ENCODE measurements at places on chromosomes 11 and 22.
A peak's percentile ranks its signal among the peaks of the same experiment; 100 is the strongest.

DNA sequence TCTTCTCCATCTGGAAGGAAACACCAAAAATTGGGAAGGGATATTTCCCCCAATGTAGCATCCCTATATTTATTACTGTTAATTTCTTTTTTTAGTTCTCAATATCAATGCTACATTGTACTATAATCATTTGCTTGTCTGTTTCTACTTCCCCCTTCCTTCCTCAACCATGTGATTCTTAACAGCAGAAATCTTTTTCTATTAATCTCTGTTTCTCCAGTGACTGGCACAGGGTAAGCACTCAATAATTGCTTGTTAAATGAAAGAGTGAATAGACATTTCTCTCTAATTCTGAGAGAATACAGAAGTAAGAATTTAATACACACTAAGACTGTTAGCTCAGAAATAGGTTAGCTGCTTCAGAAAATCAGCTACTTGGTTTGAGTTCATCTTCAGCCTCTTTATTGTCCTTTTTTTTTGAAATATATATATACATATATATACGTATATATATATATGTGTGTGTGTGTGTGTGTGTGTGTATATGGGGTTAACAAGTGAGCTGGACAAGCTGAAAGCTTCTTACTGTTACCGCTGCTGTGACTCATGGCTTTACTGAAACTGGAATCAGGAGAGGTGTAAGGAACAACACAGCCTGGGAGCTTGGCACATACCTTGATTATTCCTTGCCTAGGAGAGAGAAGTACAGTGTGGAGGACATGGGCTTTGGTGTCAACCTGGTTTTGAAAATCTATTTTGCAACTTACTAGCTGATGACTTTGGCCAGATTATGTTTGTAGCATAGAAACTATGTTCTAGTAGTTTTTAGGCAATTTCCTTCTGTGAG is 26.2 kb upstream of the PDE3B start:
- DNase-seq: no peak

DNA sequence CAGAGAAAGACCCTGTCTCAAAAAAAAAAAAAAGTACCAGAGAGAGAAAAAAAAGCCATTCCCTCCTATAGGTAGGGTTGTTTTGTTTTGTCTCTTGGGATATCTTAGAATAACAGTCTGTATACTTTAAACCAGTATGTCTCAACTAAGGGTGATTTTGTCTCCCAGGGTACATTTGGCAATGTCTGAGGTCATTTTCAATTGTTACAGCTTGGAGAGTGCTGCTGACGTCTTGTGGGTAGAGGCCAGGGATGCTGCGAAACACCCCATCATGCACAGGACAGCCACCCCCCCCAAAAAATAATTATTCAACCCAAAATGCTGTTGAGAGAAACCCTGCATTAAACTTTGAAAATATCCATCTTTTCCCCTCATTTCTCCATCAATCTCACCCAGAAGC is 56.1 kb upstream of the CRTAM start:
- no peak for DNase-seq

DNA sequence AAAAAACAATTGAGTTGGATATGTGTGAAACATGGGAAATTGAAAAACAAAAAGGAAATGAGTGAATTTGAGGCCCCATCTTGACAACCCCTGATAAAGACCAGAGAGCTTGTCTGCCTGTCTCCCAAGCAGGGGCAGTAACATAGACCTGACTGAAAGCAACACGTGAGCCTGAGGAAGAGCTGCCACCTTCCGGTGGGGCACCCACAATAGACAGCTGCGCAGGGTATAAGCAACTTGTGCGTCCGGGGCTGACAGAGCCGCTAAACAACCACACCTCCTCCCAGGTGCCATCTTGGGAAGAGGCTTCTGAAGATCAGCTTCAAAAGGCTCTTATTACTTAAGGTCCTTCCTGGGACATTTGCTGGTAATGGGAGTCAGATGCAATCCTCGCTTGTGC is 166.8 kb downstream of the NTM start:
- no peak for DNase-seq

- DNase-seq: no peak
These were observed 106.6 kb downstream of the DYNC2H1 start for GRCh38 chr11:103215812-103216211.

DNA sequence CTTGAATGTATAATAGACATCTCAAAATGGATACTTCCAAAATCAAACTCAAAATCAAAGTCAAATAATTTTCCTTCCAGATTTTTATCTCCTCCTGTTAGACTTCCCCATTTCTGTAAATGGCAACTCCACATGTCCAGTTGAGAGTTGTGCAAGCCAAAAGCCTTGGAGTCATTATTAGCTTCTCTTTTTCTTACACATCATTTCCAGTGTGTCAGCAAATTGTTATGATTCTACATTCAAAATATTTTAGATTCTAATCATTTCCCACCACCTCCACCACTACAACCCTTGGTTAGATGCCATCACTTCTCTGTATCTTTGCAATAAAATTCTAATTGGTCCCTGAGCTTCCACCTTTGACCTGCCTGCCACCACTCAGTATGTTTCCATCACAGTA is 155.7 kb downstream of the CNTN5 start:
- DNase-seq: no peak

DNA sequence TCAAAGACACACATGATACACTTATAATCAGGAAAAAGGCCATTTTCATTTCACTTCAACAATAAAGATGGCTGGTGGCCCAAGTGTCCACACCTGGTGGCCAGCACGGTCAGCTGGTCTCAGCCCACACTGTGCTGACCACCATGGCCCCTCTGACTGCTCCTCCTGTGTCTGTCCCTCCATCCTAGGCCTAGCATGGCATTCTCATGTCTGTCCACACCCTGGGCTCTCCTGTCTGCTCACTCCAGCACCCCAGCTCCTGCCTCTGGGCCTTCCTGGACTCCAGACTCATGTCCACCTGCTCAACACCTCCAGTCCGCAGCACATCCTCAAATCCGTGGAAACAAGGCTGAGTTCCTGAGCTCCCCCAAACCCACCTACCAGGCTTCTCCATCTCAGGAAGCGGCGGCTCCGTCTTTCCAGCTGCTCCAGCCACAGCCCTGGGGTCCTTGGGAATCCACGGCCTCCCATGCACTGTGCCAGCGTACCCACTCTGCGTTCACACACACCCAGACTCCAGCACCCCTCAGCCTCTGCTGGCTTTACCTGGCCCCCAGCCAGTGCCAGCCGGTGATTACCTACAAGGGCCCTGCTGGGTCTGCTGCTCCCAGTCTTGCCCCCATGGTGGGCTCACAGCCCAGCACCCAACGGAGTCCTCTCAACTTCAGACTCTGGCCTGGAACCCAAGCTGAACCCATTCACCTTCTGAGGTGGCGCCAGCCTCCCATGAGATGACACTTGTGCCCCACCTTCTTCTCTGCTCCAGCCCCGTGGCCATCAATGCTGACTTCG is 13.9 kb downstream of the SIRT3 start:
- no peak for DNase-seq

- no peak for DNase-seq
These were observed 37.4 kb downstream of the KCNQ1 start for GRCh38 chr11:2482204-2482603.

DNA sequence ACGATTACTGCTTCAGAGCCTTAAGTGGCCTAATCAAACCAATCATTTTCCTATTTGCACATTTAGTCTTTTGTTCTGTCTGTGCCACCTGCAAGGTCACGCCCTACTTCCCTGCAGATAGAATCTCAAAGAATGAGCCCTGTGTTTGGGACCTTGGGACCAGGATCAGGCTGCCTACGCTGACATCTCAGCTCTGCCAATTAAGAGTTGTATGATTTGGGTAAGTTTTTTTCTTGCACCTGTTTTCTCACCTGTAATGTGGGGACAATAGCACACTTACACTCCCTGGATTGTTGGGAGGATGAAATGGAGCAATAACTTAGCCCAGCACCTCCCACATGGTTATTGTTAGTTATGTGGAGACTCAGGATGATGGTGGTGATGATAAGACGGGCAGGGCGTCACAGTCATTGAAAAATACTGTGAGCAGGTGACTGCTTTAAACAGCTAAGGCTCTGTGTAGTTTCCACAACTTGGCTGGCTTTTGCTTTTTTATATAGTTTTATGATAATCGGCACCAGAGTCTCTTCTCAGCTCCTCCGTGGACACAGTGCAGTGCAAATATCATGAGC is 155.0 kb downstream of the ADAMTS15 start:
- DNase-seq: no peak

DNA sequence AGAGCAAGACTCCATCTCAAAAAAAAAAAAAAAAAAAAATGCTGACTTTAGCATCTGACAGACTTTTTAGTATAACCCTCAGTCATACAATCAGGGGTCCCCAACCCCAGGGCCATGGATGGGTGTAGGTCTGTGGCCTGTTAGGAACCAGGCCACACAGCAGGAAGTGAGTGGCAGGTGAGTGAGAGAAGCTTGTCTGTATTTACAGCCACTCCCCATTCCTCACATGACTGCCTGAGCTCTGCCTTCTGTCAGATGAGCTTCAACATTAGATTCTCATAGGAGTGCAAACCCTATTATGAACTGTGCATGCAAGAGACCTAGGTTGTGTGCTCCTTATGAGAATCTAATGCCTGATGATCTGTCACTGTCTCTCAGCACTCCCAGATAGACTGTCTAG is 3.3 kb downstream of the FAM227A start:
- DNase-seq: no peak

DNA sequence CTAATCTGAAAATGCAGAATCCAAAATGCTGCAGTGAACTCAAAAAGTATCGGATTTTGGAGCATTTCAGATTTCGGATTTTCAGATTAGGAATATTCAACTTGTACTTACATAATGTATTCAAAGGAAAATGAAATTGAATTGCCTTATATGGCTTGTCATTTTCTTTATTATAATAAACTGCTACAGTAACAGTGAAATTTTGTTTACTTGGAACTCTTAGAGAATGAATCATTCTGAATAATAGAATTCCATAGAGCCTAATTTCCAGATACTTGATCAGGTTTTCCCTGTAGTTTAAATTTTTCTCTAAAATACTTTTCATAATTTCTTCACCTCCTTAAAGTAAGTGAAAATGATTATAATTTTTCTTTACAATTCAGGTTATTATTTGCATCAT is 17.3 kb downstream of the TTC17 start:
- DNase-seq: no peak

GRCh38 chr22:24189249-24190158 is 8.2 kb downstream of the SUSD2 start:
- DNase-seq: no peak

- DNase-seq: no peak
These were observed 42.0 kb downstream of the APIP start for GRCh38 chr11:34874202-34874601.

- no peak for DNase-seq
These were observed 25.0 kb downstream of the SWAP70 start for GRCh38 chr11:9688716-9689511.

- no peak for DNase-seq
These were observed 30.4 kb upstream of the TENM4 start for GRCh38 chr11:79471071-79471844.

GRCh38 chr11:120681434-120682331 is 170.1 kb downstream of the GRIK4 start:
- DNase-seq: peak; percentile 63

DNA sequence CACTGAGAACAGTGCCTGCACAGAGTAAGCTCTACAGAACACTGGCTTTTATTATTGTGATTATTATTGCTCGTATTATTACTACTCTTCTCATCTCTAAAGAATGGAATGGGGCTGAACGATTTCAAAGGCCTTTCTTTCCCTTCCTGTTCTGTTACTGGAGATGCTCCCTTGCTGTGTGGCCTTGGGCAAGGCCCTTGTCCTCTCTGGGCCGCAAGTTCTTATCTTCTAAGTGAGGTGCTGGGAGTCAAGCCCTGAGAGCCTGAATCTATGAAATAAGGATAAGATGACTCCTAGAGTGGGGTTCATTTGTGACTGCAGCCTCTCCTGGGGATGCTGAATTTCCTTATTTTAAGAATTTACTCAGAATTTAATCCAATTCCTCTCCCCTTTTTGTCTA is 113.5 kb downstream of the FBXO7 start:
- DNase-seq: no peak

GRCh38 chr11:103705642-103706041 is 330.8 kb upstream of the DDI1 start:
- no peak for DNase-seq

GRCh38 chr11:124119103-124119502 is 3.9 kb downstream of the VWA5A start:
- no peak for DNase-seq

Measured in NT2/D1 (cell line).